Fibroblast of the aortic adventitia (primary cell): ENCODE measurements at places on chromosomes 7 and 10. TPM values are rescaled to one million over a fixed set of nuclear protein-coding genes. Genes with fewer than 3 reads are reported as not detected.

Gene OR6V1
- total RNA-seq = not detected in 2 replicates

DNA sequence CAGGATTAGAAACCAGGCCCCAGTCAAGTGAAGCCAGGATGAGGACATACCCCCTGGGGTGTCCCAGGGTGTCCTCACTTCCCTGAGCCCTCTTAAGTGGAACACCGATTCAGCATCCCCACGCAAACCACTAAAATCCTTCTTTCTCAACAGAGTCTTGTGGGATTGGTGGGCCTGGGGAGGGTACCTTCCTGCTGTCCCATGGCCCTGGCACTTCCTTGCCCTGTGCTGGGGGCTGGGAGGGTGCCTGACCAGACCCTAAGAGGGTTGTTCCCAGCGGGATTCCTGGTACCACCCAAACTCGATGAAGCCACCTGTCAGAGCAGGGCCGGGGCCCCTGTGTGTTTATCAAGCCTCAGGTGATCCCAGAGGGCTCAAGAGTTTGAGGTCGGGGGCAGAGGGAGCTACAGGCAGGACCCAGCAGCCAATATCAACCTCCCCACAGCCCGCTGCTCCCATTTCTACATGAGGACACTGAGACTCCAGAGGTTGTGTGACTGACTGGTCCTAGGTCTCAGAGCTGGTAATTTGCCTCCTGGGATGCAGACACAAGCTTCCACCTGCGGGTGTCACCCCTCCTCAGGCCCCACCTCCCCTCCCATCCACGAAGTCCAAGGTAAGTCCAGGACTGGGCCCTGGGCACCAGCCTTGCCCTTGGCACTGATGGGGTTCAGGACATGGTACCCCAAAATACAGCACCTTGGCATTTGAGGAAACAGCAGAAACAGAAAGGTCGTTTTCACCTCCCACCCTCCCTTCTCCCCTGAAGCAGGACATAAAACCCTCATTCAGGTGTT, 31.4 kb downstream of the OAT start:
- DNase-seq = no peak

Gene GIMAP8
- 0.09 and 0.16 TPM in 2 replicates for total RNA-seq

GRCh38 chr7:141287936-141288335, 214.1 kb downstream of the TMEM178B start:
- no peak for DNase-seq

DNA sequence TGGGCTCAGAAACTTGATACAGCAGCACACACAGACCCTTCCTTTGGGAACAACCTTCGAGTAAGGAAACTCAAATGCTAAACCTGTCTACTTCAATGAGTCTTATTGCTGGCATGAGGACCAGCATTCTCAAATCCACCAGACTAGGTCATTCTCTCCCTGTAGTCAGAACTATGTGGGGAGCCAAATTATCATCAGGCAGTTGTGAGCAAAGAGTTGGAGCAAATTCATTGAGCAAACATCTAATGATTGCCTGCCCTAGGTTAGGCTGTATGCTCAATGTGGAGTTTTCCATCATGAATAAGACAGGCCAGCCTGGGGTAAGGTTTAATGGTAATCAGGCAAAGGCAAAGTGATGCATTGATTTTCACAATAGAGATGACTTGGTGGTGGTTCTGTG, 3.6 kb downstream of the EPDR1 start:
- peak; percentile 60 for DNase-seq

Gene ZNF789
- 3.9 and 6.9 TPM in 2 replicates for total RNA-seq

Gene EVX1
- not detected in 2 replicates for total RNA-seq

Gene ZNF316
- 9.9 and 21.0 TPM in 2 replicates for total RNA-seq

DNA sequence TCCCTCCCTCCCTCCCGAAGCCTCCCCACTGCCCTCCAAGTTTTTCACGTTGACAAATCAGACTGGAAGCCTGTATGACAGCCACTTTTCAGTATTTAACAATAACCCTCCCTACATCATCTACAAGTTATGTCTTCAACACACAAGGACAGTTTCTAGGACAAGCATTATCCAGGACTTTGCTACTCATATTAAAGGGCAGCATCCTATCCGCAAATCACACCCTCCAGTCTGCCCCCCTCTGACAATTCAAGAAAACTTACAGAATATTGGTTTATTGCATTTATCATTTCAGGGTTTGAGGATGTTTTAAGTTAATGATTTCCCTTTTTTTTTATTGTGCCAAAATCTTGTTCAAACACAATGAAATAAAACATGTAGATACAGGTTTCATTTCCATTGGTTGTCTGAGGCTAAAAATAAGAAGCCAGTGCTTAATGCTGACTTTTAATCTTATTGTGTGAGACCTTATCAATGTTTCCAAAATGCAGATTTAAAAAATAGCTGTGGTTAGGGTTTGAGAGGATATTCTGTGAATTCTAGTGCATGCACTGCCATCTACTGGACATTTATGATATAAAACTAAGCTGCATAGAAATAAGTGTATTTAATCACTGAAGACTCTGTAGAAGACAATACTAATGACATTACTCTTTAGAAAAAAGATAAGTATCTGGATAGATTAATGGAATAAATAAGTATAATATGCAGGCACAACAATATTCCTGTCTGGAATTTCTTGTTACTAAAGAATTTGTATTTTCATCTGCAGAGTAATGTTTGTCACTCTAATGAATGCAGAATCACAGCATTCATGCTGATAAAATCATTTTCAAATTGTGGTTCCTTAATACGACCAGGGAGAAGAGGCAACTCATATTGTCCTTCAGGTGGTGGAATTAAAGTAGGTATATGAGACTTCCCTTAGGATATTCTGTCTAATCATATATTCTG, 64.1 kb downstream of the CAV1 start:
- peak; percentile 91 for DNase-seq
